ENCODE measurements at places on chromosomes 4 and X.

GRCh38 chr4:128853741-128854140, 44.2 kb downstream of the JADE1 start:
- peak; percentile 20 for DNase-seq

- DNase-seq = no peak
These were observed 33.5 kb upstream of the IGSF1 start for GRCh38 chrX:131322651-131323050.

DNA sequence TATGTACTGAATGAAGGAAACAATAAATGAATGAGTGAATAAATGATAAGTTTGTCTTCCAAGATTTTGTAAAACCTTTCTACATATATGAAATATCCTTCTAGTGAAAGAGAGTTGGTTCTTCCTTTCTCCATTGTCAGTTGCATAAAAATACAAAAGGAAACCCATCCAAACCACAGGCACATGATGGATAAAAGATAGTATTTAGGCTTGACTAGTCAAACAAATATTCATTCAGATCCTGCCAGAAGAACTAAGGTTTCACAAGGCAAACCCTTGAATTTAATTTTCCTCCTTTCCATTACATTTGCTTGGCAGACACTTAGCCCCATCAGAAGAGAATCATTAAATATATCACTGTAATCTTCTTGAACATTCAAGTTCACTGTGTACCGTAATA, 208.4 kb downstream of the COL25A1 start:
- no peak for DNase-seq

GRCh38 chr4:6468376-6468775, 4.0 kb downstream of the PPP2R2C start:
- DNase-seq = no peak

- DNase-seq = peak; percentile 17
These were observed 114.5 kb upstream of the RBPJ start for GRCh38 chr4:26206339-26206738.

GRCh38 chr4:142549726-142550463, 296.2 kb downstream of the INPP4B start:
- peak; percentile 90 for DNase-seq
